ENCODE measurements at places on chromosomes 5 and 9.

DNA sequence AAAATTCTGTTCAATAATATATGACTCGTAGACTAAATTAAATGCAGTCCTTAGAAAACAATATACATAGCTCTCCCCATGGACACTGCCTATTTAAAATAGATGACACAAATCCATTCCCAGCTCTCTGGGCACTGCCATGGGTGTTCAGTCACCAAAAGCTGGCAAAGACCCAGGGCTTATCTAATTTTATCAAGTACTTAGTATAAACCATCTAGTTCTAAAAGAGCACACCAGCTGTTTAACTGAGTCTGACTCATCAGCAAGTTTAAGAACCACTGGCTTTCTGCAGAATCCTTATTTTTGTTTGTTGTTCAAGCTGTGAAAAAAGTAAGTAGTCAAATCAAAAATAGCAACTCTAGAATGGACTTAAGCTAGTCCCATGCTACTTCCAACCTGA lies 107.6 kb downstream of the PLPP1 start:
- no peak for DNase-seq

- DNase-seq: peak; percentile 51
Observed at GRCh38 chr5:63963080-63963735, 963 bp upstream of the HTR1A start.

GRCh38 chr9:131965841-131966240 lies 113.8 kb downstream of the MED27 start:
- DNase-seq: no peak

DNA sequence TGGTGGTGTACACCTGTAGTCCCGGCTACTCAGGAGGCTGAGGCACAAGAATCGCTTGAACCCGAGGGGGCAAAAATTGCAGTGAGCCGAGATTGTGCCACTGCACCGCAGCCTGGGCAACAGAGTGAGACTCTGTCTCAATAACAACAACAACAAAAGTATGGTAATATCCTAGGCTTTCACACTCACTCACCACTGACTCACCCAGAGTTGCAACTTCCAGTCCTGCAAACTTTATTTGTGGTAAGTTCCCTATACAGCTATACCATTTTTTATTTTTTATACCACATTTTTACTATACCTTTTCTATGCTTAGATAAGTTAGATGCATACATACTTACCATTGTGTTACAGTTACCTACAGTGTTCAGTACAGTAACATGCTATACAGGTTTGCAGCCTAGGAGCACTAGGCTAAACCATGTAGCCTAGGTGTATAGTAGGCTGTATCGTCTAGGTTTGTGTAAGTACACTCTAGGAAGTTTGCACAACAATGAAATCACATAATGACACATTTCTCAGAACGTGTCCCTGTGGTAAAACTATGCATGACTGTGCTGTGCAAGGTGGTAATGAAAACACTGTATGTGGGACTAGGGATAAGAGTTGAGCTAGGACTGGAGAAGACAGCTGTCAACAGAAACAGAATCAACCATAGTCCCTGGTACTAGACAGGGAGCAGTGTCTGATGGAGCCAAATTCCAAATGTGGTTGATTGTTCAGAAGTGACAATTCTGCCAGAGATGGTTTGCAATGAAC lies 109.5 kb upstream of the RAD23B start:
- no peak for DNase-seq

DNA sequence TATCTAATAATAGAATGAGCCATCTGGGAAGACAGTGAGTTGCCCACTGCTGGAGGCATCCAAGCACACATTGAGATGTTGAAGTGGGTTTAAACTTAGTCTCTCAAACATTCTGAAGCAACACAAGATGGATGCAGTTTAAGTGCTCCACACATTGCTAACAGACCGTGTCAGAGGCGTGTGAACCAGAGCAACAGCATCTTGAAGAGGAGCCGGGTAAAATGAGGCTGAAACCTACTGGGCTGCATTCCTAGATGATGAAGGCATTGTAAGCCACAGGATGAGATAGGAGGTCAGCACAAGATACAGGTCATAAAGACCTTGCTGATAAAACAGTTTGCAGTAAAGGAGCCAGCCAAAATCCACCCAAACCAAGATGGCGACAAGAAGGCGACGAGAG lies 73.5 kb upstream of the TMEM215 start:
- DNase-seq: no peak

DNA sequence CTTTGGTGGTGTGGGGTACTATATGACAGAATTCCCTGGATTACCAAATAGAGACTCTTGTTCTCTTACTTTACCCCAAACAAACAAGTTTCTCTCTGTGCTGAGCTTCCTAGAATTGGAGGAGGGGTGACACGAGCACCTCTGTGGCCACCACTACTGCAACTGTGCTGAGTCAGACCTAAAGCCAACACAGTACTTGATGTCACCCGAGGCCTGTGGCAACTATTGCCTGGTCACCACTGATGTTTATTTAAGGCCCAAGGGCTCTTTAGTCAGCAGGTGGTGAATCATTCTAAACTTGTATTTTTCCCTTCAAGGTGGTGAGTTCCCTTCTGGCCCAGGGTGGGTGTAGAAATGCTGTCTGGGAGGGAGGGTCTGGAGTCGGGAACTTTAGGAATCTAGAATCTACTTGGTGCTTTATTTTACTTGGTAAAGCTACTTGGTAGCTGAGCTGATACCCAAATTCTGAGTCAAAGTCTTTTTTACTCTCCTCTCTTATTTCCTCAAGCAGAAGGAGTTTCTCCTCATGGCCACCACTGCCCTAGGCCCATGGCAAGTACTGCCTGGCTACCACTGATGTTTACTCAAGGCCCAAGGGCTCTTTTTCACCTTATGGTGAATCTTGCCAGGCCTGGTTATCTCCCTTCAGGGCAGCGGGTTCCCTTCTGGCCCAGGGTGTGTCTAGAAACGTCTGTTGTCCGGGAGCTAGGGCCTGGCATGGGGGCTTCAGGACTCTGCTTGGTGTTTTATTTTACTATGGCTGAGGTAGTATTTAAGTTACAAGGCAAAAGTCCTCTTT lies 9.8 kb downstream of the LURAP1L start:
- no peak for DNase-seq

GRCh38 chr9:78150983-78151356 lies 84.9 kb upstream of the CEP78 start:
- no peak for DNase-seq

- peak; percentile 81 for DNase-seq
Observed at GRCh38 chr5:139146809-139147482, 51.2 kb downstream of the SIL1 start.

DNA sequence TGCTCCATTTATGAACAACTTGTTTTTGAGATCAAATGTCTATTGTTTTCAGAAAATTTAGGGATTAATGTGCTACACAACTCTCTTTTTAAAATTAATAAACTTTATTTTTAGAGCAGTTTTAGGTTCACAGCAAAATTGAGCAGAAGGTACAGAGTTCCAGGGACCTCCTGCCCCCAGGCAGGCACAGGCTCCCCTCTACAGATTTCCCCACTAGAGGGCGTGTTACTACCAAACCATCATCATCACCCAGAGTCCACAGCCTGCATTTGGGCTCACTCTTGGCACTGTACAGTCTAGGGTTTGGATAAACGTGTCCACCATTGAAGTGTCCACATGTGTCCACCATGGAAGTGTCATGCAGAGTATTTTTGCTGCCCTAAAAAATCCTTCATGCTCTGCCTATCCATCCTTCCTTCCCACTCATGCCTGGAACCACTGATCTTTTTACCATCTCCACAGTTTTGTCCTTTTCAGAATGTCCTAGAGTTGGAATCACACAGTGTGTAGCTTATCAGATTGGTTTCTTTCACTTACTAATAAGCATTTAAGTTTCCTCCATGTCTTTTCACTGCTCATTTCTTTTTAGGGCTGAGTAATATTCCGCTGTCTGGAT lies 61.7 kb downstream of the MRPL36 start:
- DNase-seq: no peak

DNA sequence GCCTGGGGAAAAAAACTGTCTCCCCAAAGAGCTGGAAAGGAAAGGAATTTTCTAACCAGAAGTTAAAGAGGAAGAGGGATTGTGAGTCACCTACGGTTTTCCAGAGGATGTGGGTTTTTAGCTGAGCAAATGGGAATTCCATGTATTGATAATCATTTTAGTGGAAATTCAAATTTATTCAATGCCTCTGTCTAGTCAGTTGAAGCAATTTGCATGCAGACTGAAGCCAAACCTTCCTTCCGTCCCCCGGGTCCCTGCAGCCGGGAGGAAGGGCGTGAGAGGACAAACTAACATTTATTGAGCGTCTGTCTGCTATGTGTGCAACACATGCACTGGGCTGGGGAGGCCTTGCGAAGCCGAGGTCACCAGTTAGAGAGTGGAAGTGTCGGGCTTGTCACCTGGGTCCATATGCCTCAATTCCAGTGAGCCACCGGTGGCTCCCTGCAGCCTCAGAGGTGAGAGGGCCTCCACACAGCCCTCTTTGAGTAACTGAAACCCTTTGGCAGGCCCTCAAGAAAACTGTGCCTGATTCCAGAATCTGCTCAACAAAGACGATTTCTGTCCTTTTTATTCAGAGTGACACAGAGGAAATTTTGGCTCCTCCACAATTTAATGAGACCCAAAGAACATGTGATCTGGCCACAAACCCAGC lies 70.3 kb downstream of the COL27A1 start:
- DNase-seq: no peak

DNA sequence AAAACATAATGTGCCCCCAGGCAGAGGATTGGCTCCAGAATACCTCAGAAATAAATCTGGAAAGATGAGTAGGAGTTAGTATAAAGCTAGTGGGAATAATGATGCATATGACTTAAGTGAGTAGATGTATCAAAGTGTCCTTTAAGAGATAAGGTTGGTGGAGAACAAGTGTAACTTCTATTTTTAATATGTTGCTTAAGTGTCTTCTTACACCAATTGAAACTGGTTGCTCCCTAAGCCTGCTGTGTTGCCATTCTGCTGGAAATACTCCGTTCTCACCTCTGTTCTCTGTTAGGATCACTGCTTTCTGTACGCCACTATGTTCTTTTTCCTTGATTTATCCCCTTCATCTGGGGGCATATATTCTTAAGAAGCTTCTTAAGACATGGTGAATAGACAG lies 286.4 kb downstream of the TMEM232 start:
- no peak for DNase-seq

DNA sequence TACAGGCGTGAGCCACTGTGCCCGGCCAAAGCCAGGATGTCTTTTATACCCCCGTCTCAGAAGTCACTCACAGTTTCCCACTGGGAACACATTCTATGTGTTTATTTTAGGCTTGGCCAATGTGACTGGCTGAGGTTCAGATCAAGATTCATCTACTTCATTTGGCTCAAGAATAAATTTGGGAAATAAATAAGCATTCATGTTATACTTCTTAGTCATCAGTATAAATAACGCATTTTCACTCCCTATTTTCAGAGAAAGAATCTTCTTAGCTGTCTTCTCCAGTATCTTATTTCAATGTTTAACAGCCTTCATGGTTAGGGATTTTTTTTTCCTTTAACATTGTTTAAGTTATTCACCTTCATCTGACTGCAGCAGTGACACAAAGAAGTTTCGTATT lies 11.8 kb downstream of the S100Z start:
- DNase-seq: no peak

DNA sequence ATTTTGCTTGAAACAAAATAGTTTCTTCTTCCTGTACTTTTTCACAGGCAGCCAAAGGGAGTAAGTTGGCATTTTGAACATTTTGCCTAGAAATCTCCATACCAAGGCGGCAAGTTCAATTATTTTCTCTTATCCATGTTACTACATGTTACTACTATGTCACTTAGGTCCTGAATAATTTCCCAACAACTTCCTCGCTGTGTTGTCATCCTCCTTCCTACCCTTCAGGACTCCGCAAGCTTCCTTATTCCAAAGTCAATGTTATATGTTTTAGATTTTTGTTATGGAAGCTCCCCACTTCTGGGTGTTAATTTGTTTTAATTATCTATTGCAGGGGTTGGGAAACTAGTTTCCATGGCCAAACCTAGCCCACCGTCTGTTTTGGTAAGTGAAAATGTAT lies 9.9 kb upstream of the B4GALT1 start:
- no peak for DNase-seq

DNA sequence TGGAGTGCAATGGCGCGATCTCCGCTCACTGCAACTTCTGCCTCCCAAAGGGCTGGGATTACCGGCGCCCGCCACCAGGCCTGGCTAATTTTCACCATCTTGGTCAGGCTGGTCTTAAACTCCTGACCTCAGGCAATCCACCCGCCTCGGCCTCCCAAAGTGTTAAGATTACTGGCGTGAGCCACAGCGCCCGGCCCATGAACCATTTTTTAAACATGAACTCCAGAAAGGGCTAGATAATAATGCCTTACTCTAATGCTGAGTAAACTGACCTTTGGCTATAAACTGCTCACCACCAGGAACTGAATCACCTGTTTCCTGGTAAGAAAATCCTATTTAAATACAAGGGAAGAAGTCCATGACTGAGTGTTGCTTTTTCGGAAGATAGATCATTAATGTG lies 23.2 kb upstream of the DAB2 start:
- no peak for DNase-seq

GRCh38 chr5:150142959-150143349 lies 12.7 kb downstream of the PDGFRB start:
- no peak for DNase-seq

DNA sequence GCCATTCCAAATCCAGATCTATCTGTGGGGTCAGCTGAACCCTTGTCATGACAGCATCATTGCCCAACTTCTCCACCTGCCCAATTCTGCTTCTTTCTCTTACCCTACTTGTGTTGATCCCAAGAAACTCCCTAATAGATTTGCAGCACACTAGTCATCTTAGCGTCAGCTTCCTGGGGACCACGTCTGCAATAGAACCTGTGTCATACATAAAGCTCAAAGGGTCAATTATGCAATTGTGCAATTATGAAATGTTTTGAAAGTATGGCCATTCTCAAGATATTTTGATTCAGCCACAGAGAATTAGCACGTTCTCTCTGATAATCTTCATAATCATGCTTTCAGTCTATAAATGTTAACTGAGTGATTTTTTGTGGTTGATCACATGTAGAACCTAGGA lies 87.4 kb upstream of the PAPPA start:
- no peak for DNase-seq

GRCh38 chr9:70883056-70883455 lies 238.4 kb downstream of the TRPM3 start:
- no peak for DNase-seq

GRCh38 chr9:136928591-136928990 lies 15.9 kb downstream of the FBXW5 start:
- no peak for DNase-seq

DNA sequence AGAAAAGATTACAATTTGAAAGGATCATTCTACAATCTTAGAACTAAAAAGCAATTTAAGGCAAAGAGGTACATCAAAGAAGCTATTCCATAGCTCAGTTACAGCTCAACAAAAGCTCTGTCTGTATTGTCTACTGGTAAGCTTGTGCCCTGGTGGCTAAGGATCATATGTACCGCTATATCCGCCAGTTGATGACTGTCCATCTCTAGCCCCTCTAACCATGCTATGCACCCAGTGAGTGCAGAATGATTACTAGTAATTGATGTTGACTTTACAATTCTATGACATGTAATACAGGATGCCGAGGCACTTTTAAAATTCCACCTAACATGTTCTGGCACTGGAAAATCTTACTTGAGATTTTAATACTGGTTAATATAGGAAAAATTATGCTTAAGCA lies 13.1 kb downstream of the LOX start:
- DNase-seq: no peak
